Activated CD4-positive, CD25-positive, alpha-beta regulatory T cell treated with anti-CD3 and anti-CD28 coated beads, Interleukin-2, amount 50 U/mL, for 24 hours (primary cell): ENCODE measurements at places on chromosomes 4 and X.

DNA sequence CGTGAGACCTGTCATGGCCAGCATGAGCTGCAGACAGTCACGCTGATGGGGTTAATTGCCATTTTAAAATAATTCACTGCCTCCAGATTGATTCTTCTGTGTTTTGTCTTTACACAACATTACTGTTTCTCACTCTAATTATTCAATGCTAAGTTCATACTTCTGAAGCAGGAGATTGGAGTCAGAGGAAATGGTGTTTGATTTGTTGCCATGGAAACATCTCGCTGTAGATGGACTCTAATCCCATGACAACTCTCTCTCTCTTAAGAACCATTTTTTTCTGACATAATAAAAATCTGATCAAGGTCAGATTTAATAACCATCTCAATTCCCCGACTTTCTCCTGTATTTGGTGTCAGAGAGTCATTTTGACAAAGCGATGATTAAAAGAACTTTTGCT, 209.0 kb downstream of the IDS start:
- no peak for ATAC-seq

- no peak for ATAC-seq
Measured at GRCh38 chr4:3517731-3518510, 14.3 kb downstream of the LRPAP1 start.

GRCh38 chrX:45756557-45756956, 555.9 kb upstream of the DIPK2B start:
- ATAC-seq: no peak

GRCh38 chr4:22417408-22417807, 98.5 kb downstream of the ADGRA3 start:
- no peak for ATAC-seq

DNA sequence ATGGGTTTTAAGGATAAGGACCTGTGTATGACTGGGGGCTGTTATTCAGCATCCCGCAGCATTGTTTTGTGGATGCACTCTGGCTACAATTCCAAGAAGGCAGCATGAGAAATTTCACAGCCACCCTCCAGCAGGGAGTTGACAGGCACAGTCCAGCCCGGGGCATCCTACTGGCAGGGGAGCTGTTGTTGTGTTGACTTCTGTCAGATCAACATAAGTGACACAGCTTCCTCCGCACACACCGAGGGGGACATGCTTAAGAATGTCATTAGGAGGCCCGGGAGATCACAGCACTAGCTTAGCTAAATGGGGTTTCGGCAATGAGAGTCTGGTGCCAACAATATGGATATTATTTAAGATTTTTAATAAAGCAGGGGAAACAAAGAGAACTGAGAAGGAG, 326.5 kb downstream of the ASMT start:
- no peak for ATAC-seq

DNA sequence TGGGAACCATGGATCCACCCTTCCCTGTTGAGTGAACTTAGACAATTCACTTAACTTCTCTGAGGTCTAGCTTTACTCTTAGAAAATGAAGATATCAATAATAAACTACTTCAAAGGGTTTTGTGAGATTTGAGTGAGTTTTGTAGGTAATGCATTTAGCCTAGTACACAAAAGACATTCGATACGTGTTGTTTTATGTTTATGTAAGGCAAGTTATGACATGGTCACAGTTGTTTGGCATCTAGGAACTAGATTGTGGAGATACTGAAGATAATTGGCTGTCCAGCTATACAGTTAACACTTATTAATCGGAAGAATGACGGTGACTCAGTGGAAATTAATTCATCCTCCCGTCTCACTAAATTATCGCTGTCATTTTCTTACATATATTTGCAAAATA, 1781.1 kb upstream of the TENM3 start:
- no peak for ATAC-seq

DNA sequence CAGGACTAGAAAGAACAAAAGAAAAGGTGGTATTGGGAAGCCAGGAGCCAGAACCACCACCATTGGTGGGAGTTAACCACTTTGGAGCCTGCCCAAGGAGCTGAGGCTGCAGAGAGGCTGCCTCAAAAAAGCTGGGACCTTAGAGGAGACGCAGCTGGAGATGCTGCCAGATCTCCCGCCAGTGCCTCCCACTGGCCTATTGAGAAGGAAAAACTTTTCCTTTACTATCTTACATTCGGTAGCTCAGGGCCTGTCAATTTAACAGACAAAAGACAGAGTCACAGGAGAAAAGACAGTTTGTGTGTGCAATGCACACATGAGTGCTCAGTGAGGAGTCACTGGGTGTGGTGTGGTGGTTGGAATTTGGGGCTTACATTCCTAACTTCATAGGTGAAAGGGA, 52.4 kb upstream of the HPSE start:
- no peak for ATAC-seq

DNA sequence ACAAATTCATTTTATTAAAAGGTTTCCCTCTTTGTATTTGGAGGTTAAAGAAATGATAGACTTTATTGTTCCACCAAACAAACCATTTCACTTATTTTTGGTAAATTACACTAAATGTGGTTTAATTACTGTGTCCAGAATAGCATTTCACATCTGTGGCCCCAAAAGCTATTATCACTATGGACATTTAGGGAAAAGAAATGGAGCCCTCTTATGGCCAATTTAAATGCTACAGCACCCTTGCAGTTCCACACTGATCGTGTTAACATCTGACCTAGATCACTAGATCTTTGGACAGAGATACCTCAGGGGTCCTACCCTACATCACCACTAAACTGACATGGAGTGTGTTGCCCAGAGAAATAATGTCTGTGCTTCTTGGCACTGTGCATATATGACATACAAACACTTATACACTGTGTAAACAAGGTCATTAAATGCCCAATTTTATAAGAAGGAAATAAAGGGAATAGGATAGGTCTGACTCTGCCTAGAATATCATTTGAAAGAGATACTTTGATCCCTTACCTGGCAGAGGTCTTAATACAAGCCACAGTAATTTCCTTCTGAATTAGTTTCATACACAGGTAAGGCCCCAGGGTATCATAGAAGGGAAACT, 163.9 kb downstream of the KDR start:
- no peak for ATAC-seq

DNA sequence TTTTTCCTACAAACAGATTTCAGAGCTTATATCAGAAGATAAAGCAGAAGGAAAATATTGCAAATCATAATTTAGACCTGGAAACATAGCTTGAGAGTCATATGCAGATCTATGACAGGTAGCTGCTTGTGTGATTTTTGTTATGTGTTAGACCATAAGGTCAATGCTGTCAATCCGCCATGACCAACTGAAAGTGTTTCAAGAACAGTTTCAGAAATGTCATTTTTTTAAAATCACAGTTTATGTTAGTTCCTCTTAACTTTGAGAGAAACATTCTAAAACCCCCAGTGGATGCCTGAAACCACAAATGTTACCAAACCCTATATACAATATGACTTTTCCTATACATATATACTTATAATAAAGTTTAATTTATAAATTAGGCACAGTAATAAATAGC, 391.3 kb upstream of the FAM241A start:
- no peak for ATAC-seq

DNA sequence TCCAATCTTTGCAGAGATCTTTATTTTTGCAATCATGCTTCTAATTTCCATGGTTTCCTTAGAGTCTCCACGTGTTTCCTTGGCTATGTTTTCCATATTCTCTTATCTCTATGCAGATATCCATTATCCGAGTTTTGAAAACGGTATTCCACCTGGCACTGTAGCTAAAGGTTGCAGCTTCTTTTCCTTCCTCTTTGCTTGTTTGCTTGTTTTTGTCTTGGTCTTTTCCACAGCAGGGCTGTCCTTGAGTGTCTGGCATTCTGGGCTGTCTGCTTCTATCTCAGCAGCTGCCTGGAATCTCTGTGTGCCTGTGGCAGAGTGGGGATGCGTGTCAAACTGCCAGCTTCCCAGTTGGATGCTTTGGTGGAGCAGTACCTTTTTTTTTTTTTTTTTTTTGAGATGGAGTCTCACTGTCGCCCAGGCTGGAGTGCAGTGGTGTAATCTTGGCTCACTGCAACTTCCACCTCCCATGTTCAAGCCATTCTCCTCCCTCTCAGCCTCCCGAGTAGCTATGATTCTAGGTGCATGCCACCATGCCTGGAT, 46.9 kb downstream of the WFS1 start:
- no peak for ATAC-seq

- ATAC-seq: no peak
Measured at GRCh38 chrX:72382202-72382595, 76.5 kb upstream of the CITED1 start.

GRCh38 chrX:37755025-37755424, 24.8 kb upstream of the CYBB start:
- ATAC-seq: peak; percentile 63

- peak; percentile 12 for ATAC-seq
Measured at GRCh38 chr4:183723561-183724228, 64.6 kb downstream of the TRAPPC11 start.

DNA sequence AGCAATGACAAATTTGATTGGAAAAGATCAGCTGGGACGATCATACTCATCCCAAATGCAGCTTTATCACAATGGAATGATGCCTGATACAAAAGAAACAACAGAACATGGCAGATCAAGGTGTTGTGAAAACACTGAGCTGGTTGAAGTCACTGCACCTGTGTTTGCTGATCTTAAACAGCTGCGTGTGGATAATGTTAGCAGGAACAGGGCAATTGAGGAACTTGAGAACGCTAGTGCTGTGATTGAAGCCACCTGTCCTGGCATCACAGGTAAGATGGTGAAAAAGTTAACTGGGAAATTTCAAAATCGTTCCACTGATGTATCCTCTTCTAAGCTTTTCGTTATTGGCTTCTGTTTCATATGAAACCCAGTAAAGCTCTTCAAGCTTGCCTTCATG, 27.4 kb upstream of the SOD3 start:
- no peak for ATAC-seq

DNA sequence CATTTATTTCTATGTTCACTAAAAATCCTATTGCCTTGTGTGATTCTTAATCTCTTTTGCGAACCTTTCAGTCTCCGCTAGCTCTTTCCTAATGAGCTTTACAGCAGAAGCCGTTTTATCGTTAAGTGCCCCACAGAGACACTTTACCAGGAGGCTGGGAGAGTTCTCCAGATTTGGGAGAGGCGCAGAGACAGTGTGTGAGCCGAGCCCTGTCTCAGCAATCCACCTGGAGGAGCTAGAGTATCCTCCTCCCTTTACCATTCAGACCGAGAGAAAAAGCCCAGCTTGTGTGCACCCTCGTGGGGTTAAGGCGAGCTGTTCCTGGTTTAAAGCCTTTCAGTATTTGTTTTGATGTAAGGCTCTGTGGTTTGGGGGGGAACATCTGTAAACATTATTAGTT, 54.9 kb upstream of the MTM1 start:
- no peak for ATAC-seq
